ENCODE measurements at places on chromosomes 12 and 14.

DNA sequence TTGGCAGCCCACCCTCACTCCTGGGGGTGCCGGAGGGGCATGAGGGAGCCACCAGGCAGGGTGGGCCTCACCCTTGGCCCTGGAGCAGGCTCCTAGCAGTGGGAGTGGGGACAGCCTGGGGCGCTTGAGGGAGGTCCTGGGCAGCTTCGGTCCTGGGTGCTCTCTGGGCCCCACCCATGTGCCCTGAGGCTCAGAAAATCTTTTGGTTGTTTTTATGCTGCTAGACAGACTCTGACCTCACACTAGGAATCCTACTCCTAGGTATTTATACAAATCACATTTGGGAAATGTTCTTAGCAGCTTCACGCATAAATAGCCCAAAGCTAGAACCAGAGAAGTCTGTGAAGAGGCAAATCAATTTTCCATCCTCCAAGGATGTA is 10.9 kb upstream of the ULK1 start:
- DNase-seq = no peak

- no peak for DNase-seq
Observed at GRCh38 chr14:24162093-24162492, 1.0 kb downstream of the IRF9 start.

- no peak for DNase-seq
Observed at GRCh38 chr14:75649773-75650172, 10.9 kb downstream of the ERG28 start.

GRCh38 chr12:77813558-77813957 is 17.1 kb upstream of the NAV3 start:
- DNase-seq = no peak

DNA sequence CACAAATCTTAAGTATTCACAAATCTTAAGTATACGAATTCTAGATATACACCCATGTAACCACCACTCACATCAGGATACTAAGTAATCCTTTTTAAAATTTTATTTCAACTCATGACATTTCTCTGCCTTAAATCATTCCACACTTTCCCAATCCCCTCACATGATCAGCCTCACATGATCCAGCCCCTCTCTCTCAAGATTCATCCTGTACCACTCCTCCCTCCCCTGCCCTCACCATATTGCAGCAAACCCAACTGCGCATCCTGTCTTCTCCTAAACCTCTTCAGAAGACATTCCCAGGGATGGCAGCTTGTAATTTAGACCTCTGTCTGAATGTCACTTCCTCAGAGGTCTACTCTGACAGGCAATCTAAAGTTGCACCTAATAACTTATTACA is 1.7 kb upstream of the EIF4B start:
- peak; percentile 7 for DNase-seq

- no peak for DNase-seq
Observed at GRCh38 chr12:50933459-50934124, 18.8 kb upstream of the HIGD1C start.

DNA sequence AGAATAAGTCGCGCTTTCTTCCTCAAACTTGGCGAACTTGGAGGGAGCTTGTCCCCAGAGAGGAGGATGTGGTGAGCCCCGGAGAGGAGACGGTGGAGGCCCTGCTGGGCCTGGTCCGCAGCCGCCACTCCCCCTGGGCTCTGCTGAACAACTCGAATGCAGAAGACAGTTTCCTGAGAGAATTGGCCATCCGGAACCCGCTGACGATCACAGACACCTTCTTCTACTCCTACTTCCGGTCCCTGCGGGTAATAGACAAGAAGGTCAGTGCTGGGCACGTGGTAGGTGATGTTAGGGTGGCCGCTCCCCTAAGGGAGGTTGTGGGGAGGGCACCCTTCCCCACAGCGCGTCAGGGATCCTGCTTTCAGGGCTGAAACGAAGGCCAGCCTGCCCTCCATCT is 1.6 kb downstream of the LRRC43 start:
- no peak for DNase-seq

DNA sequence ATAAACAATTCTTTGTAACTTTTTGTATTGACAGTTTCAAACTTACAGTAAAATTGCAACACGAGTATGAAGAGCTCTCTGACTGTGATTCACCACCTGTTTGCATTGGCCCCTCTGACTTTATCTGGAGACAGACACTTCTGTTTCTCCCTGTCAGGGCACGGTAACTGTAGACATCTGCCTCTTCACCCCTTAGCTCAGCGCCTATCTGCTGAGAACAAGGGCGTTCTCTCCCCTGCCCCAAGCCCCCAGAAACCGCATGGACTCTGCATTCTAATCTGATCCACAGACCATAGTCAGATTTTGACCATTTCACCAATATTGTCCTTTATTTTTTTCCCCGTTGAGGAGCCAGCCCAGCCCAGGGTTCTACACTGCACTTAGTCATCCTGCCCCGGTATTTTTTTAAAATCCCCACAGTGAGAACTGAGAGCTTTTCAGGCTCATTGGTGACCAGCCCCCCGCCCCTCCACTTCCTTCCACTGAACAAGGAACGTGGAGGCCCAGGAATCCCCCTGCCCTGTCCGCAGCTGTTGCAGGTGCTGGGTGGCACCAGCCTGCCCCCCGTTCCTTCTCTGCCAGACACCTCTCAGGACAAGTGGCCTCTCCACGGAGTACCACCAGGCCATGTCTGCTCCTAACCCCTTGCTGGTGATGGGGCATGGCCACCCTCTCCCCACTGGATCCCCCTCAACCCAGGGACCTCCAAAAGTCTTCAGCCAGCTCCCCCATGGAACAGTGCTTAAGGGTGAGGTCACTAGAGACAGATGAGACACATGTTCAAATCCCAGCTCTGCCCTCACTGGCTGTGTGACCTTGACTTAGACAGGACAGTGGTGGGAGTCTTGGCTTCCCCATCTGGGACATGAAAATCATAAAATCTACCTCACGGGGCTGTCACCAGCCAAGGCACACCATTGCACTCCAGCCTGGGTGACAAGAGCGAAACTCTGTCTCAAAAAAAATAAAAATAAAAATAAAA is 11.2 kb downstream of the RHOF start:
- DNase-seq = no peak

DNA sequence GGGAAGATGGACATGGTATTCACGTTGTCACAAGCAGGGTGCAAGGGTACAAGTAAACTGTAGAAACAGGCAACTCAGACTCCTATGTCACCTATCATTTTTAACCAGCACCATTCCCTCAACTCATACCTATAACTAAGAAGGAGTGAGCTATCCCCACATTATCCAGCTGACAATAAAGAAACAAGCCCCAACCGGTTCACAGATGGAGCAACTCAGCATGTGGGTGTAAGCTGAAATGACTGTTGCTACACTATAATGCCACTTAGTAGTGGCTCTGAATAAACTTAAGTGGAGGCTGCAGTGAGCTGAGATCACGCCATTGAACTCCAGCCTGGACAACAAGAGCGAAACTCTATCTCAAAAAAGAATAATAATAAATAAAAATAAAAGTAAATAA is 829.5 kb upstream of the MDGA2 start:
- no peak for DNase-seq

- no peak for DNase-seq
Observed at GRCh38 chr14:101072070-101072469, 168.5 kb upstream of the RTL1 start.

DNA sequence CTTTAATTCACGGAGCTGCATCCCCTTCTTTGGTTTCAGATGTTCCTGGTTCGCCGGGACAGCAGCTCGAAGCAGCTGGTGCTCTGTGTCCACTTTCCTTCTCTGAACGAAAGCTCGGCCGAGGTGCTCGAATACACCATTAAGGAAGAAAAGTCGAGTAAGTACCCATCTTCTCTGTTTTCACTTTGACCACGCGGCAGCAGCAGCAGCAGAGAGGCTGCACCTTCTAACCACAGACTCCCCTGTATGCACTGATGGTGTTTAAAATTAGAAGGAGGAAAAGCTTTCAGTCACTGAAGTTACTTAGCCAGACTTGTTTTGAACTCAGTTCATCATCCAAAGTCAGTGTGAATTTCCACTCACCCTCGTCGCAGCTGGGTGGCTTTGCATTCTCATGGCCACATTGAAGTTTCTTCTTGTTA is 63.8 kb downstream of the RIN3 start:
- DNase-seq = no peak

GRCh38 chr14:42541535-42542001 is 934.9 kb downstream of the LRFN5 start:
- DNase-seq = no peak

DNA sequence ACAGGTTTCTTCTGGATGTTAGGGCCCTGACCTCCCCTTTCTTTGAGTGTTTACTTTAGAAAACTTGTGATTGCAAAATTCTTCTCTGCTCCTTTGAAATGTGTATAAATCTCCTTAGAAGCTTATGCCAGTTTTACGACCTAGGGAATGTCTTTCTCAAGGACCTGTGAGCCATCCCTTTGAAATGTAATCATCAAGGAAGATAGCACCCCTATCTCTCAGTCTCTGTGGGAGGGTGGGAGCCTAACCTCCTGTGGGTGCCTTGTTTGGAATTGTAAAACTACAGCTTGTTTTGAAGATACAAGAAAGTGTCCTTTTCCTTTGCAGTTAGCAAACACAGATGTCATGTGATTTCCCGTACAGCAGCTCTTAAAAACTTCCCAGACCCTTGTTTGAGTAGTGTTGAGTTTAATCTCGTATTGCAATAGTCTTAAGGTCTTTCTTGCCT is 3.3 kb downstream of the OR10AD1 start:
- DNase-seq = no peak

GRCh38 chr14:73344319-73344718 is 107.0 kb downstream of the PAPLN start:
- peak; percentile 4 for DNase-seq

DNA sequence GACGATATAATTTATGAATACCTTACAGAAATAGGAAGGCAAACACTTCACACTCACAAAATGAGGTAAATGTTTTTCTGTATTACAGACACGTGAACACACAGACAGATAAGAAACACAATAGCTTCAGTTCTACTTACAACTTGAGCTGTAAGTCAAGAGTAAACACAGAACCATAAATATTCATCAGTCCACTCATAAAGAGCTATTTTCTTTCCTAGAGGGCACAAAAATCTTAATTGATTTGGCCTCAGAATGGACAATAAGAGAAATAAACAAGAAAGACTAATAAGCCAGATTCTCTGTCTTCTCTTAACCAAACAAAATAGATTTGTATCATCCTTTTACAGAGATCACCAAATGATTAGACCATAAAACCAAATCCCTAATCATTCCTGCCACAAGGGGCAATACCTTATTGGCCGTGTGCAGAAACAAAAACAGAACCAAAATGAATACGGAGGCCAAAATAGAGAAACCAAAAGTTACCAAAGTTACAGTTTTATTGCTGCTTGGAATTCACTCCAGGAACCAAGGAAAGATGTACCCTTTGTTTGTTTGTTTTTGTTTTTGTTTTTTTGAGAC is 38.1 kb upstream of the GARIN2 start:
- DNase-seq = peak; percentile 90

- DNase-seq = no peak
Observed at GRCh38 chr14:95250936-95251335, 68.8 kb downstream of the CLMN start.

DNA sequence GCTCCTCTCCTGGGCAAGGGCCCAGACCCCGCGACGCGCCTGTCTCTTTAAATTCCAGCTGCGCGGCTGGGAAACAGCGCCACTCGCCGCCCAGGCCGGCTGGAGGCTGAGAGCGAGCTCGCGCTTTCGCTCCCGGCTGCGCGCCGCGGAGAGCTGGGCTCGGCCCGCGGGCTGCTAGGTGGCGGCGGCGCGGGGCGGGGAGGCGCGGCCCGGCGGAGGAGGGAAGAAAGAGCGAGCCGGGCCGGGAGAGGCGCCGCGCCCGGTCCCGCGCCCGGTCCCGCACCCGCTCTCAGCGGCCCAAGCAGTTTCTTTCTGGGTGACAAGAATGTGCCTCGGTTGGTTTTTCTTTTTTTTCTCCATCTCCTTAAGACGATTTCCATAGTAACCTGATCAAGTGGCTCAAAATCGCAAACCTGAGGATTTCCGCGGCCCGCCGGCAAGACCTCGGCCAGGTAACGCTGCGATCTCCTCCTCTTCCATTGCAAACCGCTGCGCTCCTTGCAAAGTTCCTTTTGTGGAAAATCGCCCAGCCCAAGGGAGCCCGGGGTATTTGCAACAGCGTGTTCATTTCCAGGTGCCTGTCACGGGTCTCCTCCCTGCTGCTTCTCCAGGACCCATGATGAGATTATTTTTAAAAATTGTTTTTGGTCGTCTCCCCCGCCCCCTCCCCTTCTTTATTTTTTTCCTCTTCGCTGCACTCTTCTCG is 259.5 kb upstream of the E2F7 start:
- DNase-seq = peak; percentile 59

GRCh38 chr14:33567731-33568130 is 383.1 kb downstream of the EGLN3 start:
- no peak for DNase-seq

DNA sequence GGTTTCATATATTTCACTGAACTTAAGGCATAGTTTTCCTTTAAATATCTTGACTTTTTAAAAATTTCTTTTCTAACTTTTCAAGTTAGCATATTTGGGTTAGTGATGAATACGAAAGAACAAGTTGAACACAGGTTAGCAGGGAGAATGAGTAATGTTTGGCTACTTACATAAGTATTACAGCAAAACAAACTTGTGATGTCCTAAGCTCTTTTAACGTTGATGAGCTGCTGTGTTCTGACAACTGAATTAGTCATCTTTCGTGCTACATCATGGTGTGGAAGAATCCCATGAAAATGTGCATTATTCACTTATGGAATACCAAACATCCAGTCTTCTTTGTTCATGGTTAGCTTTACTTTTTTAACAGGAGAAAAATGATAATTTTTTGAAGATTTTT is 36.3 kb upstream of the PDZRN4 start:
- no peak for DNase-seq

GRCh38 chr12:110669193-110669502 is 19.8 kb downstream of the HVCN1 start:
- DNase-seq = no peak

- no peak for DNase-seq
Observed at GRCh38 chr12:1949771-1950470, 31.5 kb upstream of the CACNA2D4 start.

GRCh38 chr12:115444346-115444745 is 760.4 kb upstream of the TBX3 start:
- DNase-seq = no peak

GRCh38 chr14:76752744-76753143 is 8.5 kb upstream of the VASH1 start:
- peak; percentile 92 for DNase-seq

DNA sequence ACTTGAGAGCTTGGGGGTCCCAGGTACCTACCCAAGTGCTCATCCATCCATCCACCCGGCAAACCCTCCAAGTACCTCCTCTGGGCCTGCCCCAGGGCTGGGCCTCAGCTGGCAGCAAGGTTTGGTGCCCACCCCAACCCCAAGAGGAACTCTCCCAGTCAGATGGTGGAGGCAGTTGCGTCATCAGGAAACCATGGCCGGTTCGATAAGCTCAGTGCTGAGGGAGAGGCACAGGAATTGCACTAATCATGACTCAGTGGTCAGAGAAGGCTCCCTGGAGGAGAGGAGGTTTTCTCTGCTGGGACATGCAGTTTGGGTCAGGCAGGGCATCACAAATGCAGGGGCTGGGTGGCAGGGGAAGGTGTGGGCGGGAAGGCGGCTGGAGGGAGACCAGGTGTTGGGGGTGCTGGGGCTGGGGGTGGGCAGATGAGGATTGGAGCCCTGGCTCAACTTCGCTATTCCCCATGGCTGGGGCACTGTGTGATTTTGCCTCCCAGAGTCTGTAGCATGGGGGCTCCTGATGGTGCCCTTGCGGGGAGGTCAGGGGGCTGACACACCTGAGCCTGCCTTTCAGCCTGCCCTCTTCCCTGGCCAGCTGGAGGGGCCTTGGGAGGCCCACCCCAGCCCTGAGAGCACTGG is 32.2 kb downstream of the SH2B3 start:
- DNase-seq = peak; percentile 49

- DNase-seq = no peak
Observed at GRCh38 chr12:120283318-120283717, 8.4 kb downstream of the RNU4-2 start.

All from pons (tissue), 1 donor.